ENCODE measurements at places on chromosomes 12 and 14.

DNA sequence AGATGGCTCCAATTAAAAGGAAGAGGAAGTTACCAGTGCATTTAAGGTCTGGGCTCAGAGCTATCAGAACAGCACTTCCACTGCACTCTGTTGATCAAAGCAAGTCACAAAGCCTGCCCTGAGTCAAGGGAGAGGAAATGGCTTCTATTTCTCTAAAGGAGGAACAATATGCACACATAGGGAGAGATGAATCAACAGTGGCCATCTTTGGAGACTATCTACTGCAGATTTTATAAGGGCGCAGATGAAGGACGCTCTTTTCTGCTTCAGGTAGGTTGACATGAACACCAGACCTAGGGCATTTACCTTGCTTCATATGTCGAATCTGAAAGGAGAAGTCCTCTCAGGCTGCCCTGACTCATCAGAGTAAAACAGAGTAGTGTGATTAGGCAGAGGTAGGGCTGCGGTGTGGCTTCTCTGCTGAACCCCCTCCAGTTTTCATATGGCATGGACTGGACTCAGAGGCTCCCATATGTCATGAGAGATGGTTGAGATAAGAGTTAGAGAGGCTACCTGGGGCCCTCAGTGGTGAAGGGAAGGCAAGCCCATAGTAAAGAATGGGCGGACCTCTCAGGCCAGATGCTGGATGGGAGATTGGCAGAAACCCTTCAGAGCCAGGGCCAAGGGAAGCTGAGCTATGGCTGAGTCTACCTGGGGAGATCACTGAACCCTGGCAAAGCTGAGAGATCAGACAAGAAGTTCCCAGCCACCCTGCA lies 84.4 kb downstream of the ARF6 start:
- DNase-seq = no peak

GRCh38 chr12:123329799-123330198 lies 34.8 kb downstream of the SBNO1 start:
- DNase-seq = no peak

GRCh38 chr12:116002890-116003536 lies 274.5 kb downstream of the MED13L start:
- DNase-seq = no peak

- DNase-seq = no peak
Observed at GRCh38 chr12:51393676-51394545, 2.7 kb upstream of the GALNT6 start.
